Endothelial cell (in vitro differentiated cells): ENCODE measurements at places on chromosomes 5 and 9.
A peak's percentile ranks its signal among the peaks of the same experiment; 100 is the strongest.

DNA sequence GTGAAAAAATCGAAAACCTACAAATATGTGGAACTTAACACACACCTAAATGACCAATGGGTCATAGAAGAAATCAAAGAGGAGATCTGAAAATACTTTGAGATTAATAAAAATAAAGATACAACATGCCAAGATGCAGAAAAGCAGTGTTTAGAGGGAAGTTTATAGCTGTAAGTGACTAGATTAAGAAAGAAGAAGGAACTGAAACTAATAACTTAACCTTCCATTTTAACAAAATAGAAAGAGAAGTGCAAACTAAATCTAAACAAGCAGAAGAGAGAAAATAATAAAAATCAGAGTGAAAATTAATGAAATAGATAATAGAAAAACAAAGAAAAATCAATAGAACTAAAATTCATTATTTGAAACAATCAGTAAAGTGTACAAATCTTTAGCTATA lies 103.0 kb upstream of the MAMDC2 start:
- no peaks in the 10 kb centered on the region for H3K4me1 ChIP-seq
- H3K27me3 ChIP-seq: no peaks in the 10 kb centered on the region
- H3K4me3 ChIP-seq: no peak overlapping the region

DNA sequence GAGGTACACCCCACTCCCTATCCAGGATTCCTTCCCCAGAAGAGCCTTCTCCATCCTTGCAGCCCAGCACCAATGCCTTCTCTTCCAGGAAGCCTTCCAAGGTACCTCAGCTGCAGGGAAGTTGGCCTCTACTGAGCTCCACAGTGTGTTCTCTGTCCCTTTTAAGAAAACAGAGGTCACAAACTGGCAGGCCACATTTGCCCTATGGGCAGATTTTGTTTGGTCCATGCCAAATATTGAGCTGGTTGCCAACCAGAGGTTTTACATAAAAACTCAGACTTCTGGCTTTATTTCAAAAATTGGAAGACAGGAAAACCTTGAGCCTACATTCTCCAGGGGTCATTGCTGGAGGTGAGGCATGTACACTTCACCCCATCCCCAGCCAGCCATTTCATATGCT lies 9.0 kb upstream of the NDST1 start:
- no peak for DNase-seq
- peaks cover 5% of the 10 kb centered on the region for H3K27me3 ChIP-seq
- no peak overlapping the region for H3K4me3 ChIP-seq
- no peak overlapping the region for H3K27ac ChIP-seq
- H3K4me1 ChIP-seq: peaks cover 76% of the 10 kb centered on the region

- H3K27ac ChIP-seq: no peak overlapping the region
- H3K36me3 ChIP-seq: peaks cover 4% of the 10 kb centered on the region
- H3K4me3 ChIP-seq: no peak overlapping the region
- H3K4me1 ChIP-seq: peaks cover 3% of the 10 kb centered on the region
- DNase-seq: no peak
These were observed 2.2 kb downstream of the SARDH start for GRCh38 chr9:133735931-133736330.

GRCh38 chr9:127336506-127337352 lies 60.2 kb upstream of the SLC2A8 start:
- H3K4me1 ChIP-seq: no peaks in the 10 kb centered on the region
- no peak overlapping the region for H3K4me3 ChIP-seq
- no peaks in the 10 kb centered on the region for H3K36me3 ChIP-seq
- no peak overlapping the region for H3K27ac ChIP-seq
- peaks cover 2% of the 10 kb centered on the region for H3K27me3 ChIP-seq

DNA sequence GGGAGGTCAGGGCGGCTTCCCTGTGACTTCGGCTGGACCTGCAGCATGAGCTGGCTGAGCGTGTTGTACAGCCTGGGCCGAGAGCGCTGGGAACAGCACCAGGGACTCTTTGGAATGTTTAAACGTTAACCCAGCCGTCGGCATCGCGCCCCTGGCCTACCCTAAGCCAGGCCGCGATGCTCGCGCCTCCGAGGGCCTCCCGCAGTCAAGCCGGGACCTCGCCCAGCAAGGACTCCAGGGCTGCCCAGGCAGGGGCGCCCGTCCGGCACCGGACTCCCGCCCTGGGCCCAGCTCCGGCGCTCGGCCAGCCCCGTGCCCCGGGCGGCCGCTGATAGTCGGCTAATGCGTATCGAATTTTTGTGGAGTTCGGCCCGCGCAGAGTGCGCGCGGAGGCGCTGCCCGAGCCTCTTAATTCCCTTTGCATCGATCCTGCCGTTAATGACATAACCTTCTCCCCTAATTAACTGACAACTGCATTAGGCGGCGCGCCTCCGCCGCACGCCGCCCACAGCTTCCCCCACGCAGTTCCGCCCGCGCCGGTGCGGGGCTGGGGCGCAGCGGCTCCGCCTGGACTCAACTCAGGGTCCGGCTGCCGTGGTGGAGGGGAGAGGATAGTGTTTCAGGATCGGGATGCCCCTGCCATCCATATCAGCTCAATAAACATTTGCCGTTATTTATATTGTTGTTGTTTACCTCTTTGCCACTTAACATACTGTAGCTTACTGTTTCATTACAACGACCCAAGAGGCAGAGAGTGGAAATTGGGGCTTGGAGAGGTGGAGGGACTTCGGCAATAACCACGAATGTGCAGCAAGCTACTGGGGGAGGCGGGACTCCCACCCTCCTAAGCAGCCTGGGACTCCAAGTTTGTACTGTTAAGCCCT lies 28.8 kb upstream of the CDC23 start:
- H3K4me3 ChIP-seq: peak overlapping the region; percentile 62
- H3K27me3 ChIP-seq: peaks cover 13% of the 10 kb centered on the region
- DNase-seq: peak; percentile 37
- no peak overlapping the region for H3K27ac ChIP-seq
- H3K4me1 ChIP-seq: peaks cover 22% of the 10 kb centered on the region
- H3K36me3 ChIP-seq: peaks cover 4% of the 10 kb centered on the region

- no peak overlapping the region for H3K4me3 ChIP-seq
- no peak overlapping the region for H3K27ac ChIP-seq
- no peaks in the 10 kb centered on the region for H3K4me1 ChIP-seq
- peaks cover 3% of the 10 kb centered on the region for H3K27me3 ChIP-seq
- DNase-seq: no peak
- H3K36me3 ChIP-seq: no peaks in the 10 kb centered on the region
These were observed 45.6 kb downstream of the ANKH start for GRCh38 chr5:14825977-14826376.

DNA sequence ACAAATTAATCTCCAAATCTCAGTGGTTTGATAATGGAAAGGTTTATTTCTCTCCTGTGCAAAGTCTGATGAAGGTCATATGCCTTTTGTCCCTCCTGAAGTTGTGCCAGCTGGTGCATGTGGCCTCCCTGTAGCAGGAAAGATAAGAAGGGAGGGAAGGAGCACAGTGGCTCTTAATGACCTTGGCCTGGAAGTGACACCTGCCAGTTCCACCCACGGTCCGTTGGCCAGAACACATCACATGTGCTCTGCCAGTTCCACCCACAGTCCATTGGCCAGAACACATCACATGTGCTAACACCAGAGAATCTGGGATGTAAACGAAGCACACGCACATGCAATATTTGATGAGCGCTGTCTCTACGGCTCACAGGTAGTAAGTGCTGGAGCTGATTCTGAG lies 130.9 kb downstream of the DOCK2 start:
- H3K36me3 ChIP-seq: no peaks in the 10 kb centered on the region
- peaks cover 4% of the 10 kb centered on the region for H3K27me3 ChIP-seq

GRCh38 chr5:137935190-137935589 lies 45.9 kb downstream of the PKD2L2 start:
- no peak for DNase-seq
- H3K27ac ChIP-seq: no peak overlapping the region
- H3K4me1 ChIP-seq: peaks cover 3% of the 10 kb centered on the region

DNA sequence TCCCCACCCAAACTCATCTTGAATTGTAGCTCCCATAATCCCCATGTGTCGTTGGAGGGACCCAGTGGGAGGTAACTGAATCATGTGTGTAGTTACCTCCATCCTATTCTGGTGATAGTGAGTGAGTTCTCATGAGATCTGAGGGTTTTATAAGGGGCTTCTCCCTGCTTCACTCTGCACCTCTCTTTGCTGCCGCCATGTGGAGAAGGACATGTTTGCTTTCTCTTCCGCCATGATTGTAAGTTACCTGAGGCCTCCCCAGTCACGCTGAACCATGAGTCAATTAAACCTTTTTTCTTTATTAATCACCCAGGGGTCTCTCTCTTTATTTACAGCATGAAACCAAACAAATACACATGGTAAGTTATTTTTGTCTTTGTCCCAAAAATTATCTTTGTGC lies 726.1 kb downstream of the CDH18 start:
- H3K4me3 ChIP-seq: no peak overlapping the region
- no peak for DNase-seq
- H3K27ac ChIP-seq: no peak overlapping the region
- no peaks in the 10 kb centered on the region for H3K4me1 ChIP-seq

GRCh38 chr5:80399526-80400239 lies 8.2 kb upstream of the ZFYVE16 start:
- H3K4me1 ChIP-seq: no peaks in the 10 kb centered on the region
- H3K36me3 ChIP-seq: no peaks in the 10 kb centered on the region
- DNase-seq: no peak
- no peaks in the 10 kb centered on the region for H3K27me3 ChIP-seq
- no peak overlapping the region for H3K27ac ChIP-seq
- H3K4me3 ChIP-seq: no peak overlapping the region

- DNase-seq: no peak
- H3K4me3 ChIP-seq: no peak overlapping the region
- peaks cover 3% of the 10 kb centered on the region for H3K36me3 ChIP-seq
- no peaks in the 10 kb centered on the region for H3K4me1 ChIP-seq
- H3K27ac ChIP-seq: no peak overlapping the region
- peaks cover 6% of the 10 kb centered on the region for H3K27me3 ChIP-seq
These were observed 189.3 kb upstream of the MAST4 start for GRCh38 chr5:66406761-66407336.

GRCh38 chr9:17556935-17557334 lies 21.9 kb upstream of the SH3GL2 start:
- no peak for DNase-seq
- no peak overlapping the region for H3K27ac ChIP-seq
- no peaks in the 10 kb centered on the region for H3K36me3 ChIP-seq
- H3K4me1 ChIP-seq: no peaks in the 10 kb centered on the region
- H3K4me3 ChIP-seq: no peak overlapping the region
- peaks cover 3% of the 10 kb centered on the region for H3K27me3 ChIP-seq

DNA sequence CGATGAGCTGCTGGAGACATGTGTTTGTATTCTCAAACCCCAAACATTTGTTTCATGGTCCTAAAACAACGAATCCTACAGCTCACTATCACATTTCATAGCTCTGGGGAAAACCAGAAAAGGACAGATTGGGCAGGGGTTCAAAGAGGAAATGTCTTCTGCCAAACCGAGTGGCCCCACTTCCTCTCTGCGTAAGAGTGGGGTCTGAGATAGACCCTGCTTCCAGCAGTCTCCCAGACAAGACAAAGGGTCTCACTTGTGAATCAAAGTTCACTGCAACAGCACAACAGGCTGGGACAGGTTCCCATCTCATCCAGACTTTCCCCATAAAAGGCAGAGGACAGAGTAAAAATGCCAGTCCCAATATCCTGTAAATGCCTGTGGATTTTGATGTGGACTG lies 276.2 kb upstream of the SLC24A2 start:
- H3K4me1 ChIP-seq: peaks cover 7% of the 10 kb centered on the region
- no peak for DNase-seq
- no peak overlapping the region for H3K4me3 ChIP-seq
- H3K36me3 ChIP-seq: no peaks in the 10 kb centered on the region

- H3K27me3 ChIP-seq: no peaks in the 10 kb centered on the region
- no peak for DNase-seq
- H3K36me3 ChIP-seq: no peaks in the 10 kb centered on the region
- no peak overlapping the region for H3K27ac ChIP-seq
- H3K4me1 ChIP-seq: no peaks in the 10 kb centered on the region
These were observed 35.8 kb upstream of the CHD1 start for GRCh38 chr5:98964621-98965020.

- H3K27me3 ChIP-seq: peaks cover 3% of the 10 kb centered on the region
- H3K4me1 ChIP-seq: peaks cover 29% of the 10 kb centered on the region
- DNase-seq: no peak
- no peak overlapping the region for H3K27ac ChIP-seq
- peaks cover 5% of the 10 kb centered on the region for H3K36me3 ChIP-seq
- H3K4me3 ChIP-seq: no peak overlapping the region
These were observed 127.8 kb downstream of the GNAQ start for GRCh38 chr9:77903666-77904285.

DNA sequence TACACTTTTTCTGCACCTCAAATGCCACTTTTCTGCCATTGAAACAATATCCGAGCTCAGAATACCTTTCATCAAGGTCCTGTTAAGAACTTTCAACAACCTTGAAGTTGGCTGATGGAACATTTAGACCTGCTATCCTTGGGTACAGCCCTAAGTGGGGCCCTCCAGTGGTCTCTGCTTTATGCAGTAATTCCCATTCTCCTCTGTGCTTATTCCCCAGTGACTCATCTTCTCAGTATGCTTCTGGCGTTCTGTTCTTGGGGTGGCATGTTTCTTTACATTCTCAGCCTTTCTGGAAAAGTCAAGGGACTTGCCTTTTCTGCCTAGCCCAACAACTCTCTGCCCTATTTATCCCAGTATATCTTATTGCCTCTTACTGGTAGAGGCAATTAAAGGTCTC lies 7.1 kb downstream of the ANP32B start:
- H3K4me1 ChIP-seq: peaks cover 14% of the 10 kb centered on the region
- peaks cover 2% of the 10 kb centered on the region for H3K27me3 ChIP-seq
- no peak overlapping the region for H3K4me3 ChIP-seq

DNA sequence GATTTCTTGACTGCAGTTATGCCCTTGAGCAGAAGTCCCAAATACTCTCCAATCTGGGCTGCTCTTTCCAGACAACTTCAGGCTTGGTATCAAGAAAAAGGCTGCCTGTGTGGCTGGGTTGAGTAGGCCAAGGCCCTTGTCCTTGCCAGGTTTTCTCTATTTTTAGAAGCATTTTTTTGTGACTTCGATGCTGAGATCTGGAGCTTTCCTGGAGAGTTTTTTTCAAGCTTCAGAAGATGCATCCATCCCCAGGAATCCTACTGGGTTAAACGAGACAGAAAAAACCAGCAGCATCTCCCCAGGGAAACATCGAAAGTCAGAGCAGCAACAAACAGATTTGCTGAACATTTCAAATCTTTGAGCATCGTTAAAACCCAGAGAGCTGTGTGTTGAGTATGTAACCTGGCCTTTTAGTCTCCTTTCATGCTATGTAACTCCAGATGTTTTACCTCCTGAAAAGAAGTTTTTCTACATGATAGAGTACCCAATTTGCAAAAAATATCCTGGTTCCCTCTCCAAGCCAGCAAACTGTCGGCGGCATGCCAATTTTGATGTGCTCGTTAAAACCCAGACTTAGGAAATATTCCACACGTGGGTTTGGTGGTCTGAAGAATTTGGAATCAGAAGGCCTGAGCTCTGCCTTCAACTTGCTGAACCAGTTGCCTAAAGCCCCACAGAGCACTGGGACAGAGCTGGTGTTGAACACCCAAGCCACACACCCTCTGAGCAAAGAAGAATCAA lies 98.1 kb upstream of the ALDH1B1 start:
- peaks cover 5% of the 10 kb centered on the region for H3K27me3 ChIP-seq
- no peak for DNase-seq
